IMR-90 (cell line): ENCODE measurements at places on chromosomes 12 and 14. TPM values are rescaled to one million over a fixed set of nuclear protein-coding genes. Genes with fewer than 3 reads are reported as not detected.

Gene RASSF8
- 50.5 and 50.8 TPM in 2 replicates for total RNA-seq

Gene A2ML1
- not detected in 2 replicates for total RNA-seq

Gene MANSC4
- not detected in 2 replicates for total RNA-seq

Gene CIROP
- total RNA-seq = 0.28 and 0.36 TPM in 2 replicates

Gene KSR2
- total RNA-seq = not detected in 2 replicates

Gene ITPR2
- 9.0 and 9.2 TPM in 2 replicates for total RNA-seq

Gene CDCA3
- 23.5 and 30.3 TPM in 2 replicates for total RNA-seq

Gene SYNJ2BP
- 24.7 and 25.5 TPM in 2 replicates for total RNA-seq

Gene DPY19L2
- 0.90 and 1.4 TPM in 2 replicates for total RNA-seq
